ENCODE measurements at places on chromosomes 7 and 10. TPM values are rescaled to one million over a fixed set of nuclear protein-coding genes. Genes with fewer than 3 reads are reported as not detected.

The CFAP46 gene
- not detected for polyA plus RNA-seq

The TAF3 gene
- 3.1 TPM for polyA plus RNA-seq

DNA sequence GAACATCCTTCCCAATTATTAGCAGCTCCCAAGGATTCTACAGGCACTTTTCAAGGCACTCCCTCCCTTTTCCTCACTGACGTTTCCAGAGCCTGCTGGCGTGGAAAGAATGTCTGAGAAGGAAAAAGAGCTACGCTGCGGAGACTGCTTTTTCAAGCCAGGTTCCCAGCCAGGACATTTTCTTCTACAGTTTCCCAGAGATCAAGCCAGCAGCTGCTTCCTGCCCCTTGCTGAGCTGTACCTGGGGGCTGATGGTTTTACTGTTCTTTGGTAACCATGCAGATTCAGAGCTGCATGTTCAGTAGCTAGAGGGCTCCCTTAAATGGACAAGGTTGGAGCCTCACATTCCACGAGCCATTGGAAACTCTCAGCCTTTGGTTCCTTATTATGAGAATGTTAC lies 133.4 kb downstream of the EVX1 start:
- DNase-seq: no peak

DNA sequence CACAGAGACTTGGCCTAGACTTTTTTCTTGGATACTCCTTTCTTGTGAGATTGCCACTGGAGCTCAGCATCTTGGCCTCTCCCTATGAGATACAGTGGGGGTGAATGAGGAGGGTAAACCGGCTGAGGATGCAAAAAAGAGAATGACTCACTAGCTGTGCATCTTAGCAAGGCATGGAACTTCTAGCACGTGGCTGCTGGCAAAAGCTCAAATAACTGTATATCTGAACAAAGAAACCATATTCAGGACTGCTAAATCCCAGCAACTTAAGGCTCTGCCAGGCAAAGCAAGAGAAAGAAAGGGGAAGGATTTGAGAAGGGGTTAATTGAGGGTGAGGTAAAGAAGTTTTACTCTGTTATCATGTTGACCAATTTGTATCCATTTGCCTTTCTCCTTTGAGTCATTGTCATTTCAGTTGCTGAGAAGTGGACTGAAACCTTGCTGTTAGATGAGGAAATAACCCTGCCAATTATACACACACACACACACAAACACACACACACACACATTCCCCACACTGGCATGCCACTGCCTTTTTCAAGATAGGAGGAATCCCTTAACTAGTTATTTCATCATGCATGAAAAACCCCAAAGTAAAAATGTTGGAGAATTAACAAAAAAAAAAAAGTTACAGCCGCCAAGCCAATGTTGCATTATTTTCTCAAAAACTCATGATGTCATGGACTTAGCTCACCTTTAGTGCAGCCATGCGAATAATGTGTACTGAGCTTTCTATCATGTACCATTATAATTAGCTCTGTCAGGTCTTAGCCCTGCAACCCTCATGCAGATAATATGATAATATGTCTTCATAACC lies 997.3 kb downstream of the LRMDA start:
- DNase-seq: no peak

- DNase-seq: no peak
Measured at GRCh38 chr10:132105302-132105995, 39.7 kb downstream of the JAKMIP3 start.

DNA sequence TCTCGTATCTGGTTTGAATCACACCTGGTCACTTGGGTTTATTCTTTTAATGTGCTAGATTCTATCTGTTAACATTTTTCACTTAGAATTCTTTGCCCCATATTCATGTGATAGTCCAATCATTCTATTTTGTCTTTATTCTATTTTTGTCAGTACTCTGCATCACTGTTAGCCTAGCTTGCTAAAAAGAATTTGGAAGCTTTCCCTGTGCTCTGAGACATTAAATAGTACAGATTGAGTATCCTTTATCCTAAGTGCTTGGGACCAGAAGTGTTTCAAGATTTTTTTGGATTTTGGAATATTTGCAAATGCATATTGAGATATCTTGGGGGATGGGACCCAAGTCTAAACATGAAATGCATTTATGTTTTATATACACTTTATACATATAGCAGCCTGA lies 51.0 kb downstream of the RALA start:
- DNase-seq: no peak
